Sigmoid colon (tissue), 7 donors: ENCODE measurements at places on chromosomes 7 and 10.

GRCh38 chr10:31186225-31187000 lies 132.6 kb upstream of the ZEB1 start:
- no peak for DNase-seq

DNA sequence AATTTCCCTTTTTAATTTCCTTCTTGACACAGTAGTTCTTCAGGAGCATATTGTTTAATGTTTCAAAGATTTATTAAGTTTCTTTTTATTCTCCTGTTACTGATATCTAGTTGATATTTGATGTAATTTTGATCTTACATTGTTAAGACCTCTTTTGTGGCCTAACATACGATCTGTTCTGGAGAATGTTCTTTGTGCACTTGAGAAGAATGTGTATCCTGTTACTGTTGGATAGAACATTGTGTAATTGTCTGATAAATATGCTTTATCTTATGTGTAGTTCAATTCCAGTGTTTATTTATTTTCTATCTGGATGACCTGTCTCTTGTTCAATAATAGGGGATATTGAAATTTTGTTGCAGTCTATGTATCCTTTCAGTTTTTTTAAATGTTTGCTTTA lies 106.7 kb downstream of the ITGB1 start:
- no peak for DNase-seq

DNA sequence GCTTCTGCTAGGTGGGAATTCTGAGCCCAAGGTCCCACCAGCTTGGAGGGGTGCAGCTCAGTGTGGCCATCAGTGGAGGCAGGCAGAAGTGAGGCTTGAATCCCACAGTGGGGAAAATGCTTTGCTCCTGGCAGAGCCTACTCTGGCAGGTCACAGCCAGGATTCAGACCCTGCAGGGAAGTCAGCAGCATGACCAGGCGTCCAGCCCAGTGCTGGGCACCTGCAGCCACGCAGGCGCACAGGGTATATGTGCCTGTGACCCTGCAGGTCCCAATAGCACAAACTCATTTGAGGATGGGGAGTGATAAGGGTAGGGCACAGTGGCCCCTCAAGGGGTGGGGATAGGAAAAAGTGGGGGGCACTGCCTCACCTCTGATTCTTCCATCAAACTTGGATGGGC lies 8.4 kb upstream of the AEBP1 start:
- no peak for DNase-seq

DNA sequence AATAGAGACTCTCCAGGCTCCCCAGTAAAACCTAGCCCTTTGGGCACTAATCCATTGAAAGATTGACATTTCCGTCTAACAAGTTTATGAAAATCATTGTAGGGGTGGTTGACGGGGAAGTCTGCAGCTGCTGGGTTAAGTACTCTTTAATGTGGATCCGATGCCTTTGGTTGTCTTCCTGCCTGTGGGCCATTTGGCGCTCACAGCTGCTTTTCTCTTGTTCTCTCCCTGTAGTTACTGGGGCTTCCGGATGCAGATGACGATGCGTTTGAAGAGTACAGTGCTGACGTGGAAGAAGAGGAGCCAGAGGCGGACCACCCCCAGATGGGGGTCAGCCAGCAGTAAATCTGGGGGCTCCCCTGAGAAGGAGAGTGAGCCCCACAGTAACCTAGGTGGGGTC lies 22.4 kb downstream of the MTURN start:
- DNase-seq = no peak

- DNase-seq = no peak
Measured at GRCh38 chr7:47782022-47782421, 166.2 kb downstream of the PKD1L1 start.

- no peak for DNase-seq
Measured at GRCh38 chr7:66237906-66238772, 33.0 kb downstream of the TPST1 start.

GRCh38 chr10:35426657-35427056 lies 90.3 kb downstream of the CCNY start:
- DNase-seq = no peak
